ENCODE measurements at places on chromosomes 3 and 15. TPM values are rescaled to one million over a fixed set of nuclear protein-coding genes. Genes with fewer than 3 reads are reported as not detected.
A peak's percentile ranks its signal among the peaks of the same experiment; 100 is the strongest.

GRCh38 chr3:12252889-12253288 is 36.0 kb upstream of the PPARG start:
- no peak for DNase-seq

DNA sequence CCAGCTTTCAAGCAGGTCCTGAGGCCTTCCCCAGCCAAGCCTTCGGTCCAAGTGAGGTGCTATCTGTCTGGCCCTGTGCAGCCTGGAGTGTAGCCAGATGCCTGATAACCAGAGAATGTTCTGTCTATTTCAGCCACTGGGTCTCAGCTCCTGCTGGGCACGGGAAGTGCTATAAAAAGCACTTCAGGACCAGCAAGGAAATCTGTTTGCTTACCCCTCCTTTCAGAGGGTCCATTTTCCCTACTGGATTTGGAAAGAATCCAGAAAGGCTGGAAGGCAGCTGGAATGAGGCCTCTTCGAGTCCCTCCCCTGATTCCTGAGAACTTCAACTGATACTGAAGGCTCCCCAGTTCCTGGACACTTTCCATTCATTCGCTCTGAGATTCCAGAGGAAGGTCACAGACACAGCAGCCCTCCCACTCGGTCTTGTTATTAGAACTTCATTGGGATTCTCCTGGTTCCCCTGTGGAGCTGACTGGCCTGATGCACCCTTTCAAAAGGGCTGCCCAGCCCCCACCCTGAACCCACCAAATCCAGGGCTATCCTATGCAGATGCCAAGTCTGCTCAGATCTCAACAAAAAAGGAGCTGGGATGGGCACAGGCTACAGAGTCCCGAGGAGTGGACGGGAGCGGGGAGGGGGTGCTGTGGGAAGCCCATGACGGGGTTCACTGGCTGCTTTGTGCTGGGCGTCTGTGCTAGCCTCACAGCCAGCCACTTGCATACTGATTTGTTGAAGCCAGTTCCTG is 70.4 kb downstream of the UMPS start:
- no peak for DNase-seq

GRCh38 chr15:91992945-91993344 is 139.4 kb downstream of the SLCO3A1 start:
- DNase-seq: no peak

DNA sequence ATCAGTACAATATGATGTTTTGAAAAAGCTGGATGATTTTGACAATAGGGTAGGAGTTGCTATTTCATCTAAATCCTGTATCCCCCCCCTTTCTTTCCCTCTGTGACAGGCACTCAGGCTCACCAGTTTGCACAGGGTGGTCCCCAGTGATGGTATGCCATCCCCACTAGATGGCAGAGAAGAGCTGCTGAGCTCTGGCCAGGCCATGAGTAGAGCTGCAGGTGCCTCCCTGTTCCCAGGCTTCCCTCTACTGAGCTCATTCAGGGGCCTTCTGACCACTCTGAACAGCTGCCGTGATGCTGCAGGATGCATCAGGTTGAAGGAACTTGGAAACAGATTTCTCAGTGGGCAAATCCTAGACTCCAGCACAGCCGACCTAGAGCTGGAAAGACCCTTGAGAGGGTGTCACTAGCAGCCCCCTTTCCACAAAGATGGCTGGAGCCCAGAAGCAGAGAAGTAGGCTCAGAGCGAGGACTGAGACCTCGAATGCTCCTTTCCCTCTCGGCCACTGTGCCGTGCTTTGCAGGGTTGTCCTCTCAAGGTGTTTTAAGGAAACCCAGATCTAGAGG is 45.1 kb downstream of the EFCAB12 start:
- no peak for DNase-seq

The CIB2 gene
- 11.7 TPM for total RNA-seq

GRCh38 chr15:76208786-76209424 is 102.4 kb downstream of the ETFA start:
- no peak for DNase-seq

The FBXW12 gene
- total RNA-seq: not detected

- no peak for DNase-seq
Observed at GRCh38 chr3:10706156-10706739, 109.8 kb upstream of the SLC6A11 start.

DNA sequence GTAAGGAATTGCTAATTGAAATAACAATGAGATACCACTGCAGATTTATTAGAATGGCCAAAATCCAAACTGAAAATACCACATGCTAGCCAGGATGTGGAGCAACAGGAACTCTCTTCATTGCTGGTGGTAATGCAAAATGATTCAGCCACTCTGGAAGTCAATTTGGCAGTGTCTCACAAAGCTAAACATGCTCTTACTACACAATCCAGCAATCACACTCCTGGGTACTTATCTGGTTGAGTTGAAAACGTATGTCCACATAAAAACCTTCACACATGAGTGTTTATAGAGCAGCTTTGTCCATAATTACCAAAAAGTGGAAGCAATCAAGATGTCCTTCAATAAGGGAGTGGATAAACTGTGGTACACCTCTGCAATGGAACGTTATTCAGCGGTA is 113.3 kb downstream of the SMAD6 start:
- no peak for DNase-seq

GRCh38 chr3:139718415-139718814 is 40.6 kb upstream of the NMNAT3 start:
- DNase-seq: no peak

- no peak for DNase-seq
Observed at GRCh38 chr15:37219211-37219701, 118.9 kb upstream of the MEIS2 start.

DNA sequence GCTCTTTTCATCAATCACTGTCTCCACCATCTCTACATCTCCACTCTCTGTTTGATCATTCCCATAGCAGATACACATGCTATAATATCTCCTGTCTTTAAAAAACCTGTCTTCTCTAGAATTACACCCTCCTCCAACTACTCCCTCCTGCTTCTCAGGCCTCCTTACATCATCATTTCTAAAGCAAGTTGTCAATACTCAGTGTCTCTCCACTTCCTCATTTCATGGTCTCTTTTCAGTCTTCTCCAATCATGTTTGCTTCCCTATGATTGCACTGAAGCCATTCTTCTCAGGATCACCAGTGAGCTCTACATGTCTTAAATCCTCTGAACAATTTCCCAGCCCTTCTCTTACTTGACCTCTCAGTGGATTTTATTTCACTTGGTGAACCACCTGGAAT is 87.0 kb upstream of the ZNF280D start:
- DNase-seq: no peak

- no peak for DNase-seq
Observed at GRCh38 chr3:39189150-39189958, 3.0 kb downstream of the XIRP1 start.

- DNase-seq: no peak
Observed at GRCh38 chr15:42911058-42911592, 9.5 kb downstream of the TTBK2 start.

DNA sequence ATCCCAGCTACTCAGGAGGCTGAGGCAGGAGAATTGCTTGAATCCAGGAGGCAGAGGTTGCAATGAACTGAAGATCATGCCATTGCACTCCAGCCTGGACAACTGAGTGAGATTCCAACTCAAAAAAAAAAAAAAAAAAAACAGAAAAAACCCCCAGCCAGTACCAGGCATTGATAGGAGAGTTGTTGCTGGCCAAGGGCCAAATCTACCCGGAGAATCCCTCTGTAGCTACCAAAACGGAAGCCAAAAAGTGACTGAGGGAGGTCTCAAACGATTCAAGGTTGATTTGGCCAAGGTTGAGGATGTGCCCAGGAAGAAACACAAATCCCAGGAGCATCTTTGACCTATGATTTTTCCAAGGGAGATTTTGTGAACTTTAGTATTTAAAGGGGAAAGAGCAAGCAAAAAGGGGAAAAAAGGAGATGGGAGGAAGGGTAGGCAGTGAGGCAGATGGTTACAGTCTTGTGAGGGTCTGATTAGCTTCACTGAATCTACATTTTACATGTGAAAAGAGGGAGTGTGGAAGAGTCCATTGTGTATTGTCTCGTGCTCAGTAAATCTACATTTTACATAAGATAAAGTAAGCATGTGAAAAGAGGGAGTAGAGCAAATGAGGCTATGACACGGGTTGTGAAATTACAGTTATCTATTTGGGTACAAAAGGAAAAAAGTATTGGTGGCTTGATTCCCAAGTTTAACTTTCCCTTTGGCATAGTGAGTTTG is 32.8 kb downstream of the SETMAR start:
- no peak for DNase-seq

DNA sequence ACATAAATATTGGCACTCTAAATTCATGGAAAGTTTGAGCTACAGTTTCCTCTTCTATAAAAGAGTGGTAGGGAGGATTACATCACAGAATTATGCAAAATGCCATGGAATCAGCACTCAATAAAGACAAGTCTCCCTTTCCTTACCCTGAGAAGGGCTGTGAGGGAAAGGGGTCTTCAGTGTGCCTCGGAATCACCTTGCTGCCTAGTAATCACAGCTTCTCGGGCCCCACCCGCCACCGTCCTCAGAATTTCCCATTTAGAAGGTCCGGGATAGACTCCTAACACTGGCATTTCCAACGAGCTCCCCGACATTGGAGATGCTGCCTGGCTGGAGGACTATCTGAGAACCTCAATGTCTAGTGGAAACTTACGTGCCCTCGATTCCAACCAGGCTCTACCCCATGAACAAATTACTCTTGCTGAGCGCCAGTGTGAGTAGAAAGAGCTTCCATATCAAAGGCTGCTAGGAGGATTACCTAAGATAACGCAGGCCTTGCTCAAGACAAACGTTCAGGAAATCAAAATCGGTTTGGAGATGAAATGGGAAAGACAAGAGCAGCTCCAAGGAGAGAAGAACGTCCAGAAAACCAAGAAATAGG is 92.1 kb upstream of the CHD2 start:
- DNase-seq: no peak

The TEX55 gene
- total RNA-seq: not detected

The ZMYND10 gene
- total RNA-seq: not detected

GRCh38 chr3:128107834-128108233 is 15.8 kb downstream of the RUVBL1 start:
- DNase-seq: no peak

The MAGEL2 gene
- total RNA-seq: 0.54 TPM

- DNase-seq: no peak
Observed at GRCh38 chr3:48500656-48501055, 3.3 kb downstream of the SHISA5 start.

The HDAC11 gene
- 16.8 TPM for total RNA-seq

DNA sequence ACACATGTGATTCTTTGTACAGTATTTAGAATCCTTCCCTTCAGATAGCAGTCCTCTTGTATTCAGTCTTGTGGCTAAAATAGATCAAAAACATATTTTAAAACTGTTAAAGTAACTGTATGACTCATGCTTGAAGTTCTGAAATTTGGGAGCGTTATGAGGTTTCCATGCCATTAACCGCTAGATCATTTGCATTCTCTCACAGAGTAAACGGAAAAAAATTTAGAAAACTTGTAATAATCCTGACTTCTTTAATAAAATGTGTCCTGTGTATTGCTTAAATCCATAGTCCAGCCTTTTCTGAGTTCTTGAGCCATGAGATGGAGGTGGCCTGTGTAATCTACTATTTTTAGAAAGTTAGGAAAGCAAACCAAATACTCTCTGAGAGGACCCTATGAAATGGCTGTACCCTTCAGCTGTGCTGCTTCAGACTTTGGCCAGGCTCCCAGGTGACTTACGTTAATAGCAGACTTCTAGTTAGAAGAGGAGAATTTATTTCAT is 33.8 kb downstream of the MBNL1 start:
- DNase-seq: peak; percentile 85

The GABRR3 gene
- total RNA-seq: not detected

DNA sequence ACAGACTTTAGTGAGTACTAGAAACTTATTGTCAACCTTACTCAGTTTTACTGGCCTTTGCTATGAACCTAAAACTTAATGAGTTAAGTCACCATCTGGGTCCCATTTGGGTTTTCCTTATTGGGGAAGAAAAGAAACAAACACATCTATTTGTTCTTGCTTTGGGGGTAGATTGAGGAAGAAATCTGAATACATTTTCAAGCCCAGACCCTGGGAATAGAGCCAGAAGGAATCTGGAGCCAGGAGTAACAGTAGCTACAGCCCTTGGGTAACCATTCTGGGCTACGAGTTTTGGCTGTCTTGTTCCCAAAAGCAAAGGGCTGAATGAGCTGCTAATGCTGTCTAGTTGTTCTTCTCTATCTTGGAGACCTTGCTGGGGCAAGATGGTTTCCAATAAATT is 16.5 kb downstream of the SLC12A1 start:
- DNase-seq: no peak

The PFKFB4 gene
- total RNA-seq: 2.1 TPM

DNA sequence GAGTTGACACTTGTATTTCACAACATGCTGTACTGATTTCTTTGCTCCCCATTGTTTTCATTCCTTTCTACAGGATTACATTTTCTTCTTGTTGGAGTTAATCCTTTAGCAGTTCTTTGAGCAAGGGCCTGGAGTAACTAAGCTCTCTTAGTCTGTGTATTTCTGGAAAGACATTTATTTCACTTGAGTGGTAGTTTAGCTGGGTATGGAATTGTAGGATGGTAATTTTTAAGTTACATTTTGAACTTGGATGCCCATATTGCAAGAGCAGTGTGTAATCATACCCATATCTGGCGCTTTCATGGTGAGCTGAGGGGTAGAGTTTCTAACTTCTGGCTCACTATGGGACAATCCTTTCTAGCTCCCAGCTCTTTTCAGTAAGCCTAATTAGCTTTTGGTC is 74.6 kb downstream of the SLC6A11 start:
- DNase-seq: no peak

GRCh38 chr3:61617041-61617440 is 55.7 kb downstream of the PTPRG start:
- no peak for DNase-seq

DNA sequence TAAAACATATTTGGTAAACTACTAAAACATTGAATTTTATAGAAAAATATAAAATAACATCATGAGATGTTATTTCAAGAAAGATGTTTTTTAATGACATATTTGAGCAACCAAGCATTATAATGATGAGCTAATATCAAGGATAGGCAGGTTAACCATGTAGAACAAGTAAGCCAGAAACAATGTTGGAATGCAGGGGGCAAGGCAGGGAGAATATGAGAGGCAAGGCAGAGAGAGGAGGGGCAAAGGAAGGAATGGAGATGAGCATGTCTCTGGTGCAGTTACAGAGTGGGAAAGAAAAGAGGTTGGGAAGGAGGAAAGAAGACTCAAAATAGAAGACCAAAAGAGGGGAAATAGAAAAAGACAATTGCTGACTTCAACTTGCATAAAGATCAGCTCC is 390.4 kb downstream of the MCTP2 start:
- DNase-seq: no peak

The SHC4 gene
- 2.1 TPM for total RNA-seq

DNA sequence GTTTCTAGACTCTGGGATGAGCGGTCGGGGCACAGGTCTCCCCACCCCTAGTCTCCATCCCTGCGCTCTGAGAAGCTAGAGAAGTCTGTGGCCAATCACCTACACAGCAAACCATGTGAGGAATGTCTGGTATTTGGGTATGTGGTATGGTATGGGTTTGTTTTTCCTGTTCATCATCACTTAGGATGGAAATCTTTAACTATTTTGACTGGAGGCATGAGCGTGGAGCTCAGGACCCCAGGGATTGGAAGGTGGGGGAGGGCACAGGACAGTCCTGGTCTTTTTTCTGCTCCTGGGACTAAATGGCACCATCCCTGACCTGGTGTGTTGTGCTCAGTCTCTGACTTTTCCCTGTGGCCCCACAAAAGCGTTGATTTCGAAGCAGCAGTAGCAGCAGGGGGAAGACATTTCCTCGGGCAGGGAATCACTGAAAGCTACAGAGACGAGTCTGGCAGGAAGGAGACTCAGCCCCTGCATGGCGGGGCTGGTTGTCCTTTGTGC is 191.7 kb upstream of the TPM1 start:
- DNase-seq: no peak

The SPATA12 gene
- total RNA-seq: not detected
